ENCODE measurements at places on chromosomes 16 and 17.

- no peak for DNase-seq
These were observed 96.0 kb downstream of the NXN start for GRCh38 chr17:883586-883962.

GRCh38 chr16:49635009-49635350, 220.9 kb downstream of the ZNF423 start:
- DNase-seq = no peak

DNA sequence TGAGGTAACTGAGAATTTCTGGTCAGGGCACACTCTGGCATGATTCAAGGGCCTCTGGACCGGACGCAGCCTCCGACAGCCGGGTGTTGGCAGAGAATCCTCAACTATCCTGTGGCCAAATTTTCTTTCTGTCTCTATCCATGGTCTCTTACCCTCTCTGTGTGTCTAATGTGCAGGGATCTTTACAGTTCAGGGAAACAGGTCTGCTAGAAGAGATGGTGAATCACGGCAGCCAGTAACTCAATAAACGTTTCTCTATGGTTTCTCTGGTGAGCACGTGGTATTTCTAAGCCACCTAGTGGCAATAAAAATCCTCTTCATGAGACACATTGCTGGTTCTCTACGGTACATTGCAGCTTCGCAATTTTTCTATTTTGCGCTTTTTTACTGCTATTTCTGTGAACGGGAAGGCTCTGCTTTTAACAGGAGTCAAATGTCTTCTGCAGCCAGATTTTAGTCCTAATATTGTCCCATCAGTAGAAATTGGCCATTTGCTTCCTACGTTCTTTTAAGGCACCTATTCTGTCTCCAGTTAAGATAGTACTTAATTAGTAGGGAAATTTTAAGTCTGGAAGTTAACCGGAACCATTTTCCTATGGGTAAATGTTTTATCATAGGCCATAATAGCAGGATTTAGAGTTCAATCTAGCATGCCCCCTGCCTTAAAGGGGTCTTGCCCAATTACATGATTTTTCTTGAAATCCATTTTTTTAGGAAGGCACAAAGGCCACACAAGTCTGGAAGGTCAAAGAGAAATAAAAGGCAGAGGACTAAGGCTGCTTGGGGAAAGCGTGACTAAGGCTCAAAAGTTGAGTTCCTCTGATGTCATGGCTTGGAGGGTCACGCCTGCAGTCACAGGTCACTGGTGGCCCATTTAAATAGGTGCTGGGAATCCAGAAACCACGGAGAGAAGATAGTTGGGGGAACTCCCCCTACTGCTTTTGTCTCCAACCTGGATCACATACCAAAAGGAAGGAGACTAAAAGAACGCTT, 31.5 kb downstream of the QPRT start:
- no peak for DNase-seq

GRCh38 chr16:12111223-12111622, 134.7 kb downstream of the SNX29 start:
- DNase-seq = no peak

- no peak for DNase-seq
These were observed 38.6 kb downstream of the LITAFD start for GRCh38 chr16:8920645-8921346.

GRCh38 chr16:64983963-64984362, 137.9 kb downstream of the CDH11 start:
- no peak for DNase-seq

DNA sequence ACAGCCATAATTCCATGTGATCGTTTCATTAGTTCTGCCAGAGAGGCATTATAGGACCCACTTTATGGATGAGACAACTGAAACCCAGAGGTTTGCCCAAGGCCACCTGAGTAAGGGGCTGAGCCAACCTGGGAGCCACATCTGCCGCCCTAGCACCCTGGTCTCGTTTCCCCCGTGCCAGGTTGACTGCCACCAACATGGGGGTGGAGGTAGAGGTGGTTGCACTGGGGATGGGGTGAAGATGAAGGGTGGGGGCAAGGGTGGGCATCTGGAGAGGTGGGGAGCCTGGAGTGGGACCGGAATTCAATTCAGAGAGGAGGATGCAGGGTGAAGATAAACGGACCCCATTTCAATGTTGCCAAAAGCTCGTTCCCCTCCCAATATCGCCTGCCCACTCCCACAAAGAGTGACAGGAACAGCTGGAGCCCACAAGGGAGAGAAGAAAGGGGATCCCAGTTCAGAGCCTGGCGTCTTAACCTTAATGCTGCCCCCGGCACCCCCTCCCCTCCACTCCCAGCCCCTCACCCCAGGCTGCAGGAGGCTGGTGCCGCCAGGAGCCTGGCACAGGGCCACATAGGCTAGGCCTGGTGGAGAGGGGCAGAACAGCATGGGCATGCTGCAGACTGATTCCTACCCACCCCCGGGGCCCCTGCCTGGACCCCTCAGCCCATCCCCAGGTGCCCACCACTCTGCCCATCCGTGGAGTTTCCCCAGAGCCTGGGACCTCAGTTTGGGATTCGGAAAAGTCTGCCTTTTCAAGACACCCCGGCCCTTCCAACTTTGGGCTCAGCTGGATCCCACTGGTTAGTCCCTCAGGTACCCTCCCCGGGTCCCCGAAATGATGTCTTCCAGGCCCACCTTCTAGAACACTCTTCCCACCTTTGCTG, 29.6 kb downstream of the NGFR start:
- no peak for DNase-seq

GRCh38 chr16:26981266-26981938, 85.3 kb upstream of the C16orf82 start:
- no peak for DNase-seq

GRCh38 chr17:27993723-27994310, 48.7 kb upstream of the NLK start:
- no peak for DNase-seq

DNA sequence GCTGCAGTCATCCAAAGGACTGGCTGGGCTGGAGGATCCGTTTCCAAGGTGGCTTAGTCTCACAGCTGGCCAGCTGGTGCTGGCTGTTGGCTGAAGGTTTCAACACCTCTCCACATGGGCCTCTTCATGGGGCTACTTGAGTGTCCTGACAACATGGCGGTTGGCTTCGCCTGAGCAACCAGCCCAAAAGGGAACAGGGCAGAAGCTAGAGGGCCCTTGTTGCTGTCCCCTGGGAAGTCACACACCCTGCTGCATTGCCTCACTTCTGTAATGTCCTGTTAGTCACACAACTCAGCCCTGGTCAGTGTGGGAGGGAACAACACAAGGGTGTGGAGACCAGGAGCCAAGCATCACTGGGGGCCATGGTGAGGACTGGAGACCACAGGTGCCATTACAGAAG, 36.6 kb downstream of the C16orf78 start:
- DNase-seq = no peak

DNA sequence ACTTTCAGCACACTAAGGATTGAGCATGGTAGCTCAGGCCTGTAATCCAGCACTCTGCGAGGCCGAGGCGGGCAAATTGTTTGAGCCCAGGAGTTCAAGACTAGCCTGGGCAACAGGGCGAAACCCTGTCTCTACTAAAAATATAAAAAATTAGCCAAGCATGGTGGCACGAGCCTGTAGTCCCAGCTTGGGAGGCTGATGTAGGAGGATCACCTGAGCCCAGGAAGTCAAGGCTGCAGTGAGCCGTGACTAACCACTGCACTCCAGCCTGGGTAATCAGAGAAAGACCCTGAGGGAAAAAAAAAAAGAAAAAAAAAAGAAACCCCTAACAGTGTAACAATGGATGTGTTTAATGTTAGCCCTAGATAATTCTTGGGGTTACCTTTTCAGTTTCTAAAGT, 24.0 kb downstream of the PARN start:
- no peak for DNase-seq

DNA sequence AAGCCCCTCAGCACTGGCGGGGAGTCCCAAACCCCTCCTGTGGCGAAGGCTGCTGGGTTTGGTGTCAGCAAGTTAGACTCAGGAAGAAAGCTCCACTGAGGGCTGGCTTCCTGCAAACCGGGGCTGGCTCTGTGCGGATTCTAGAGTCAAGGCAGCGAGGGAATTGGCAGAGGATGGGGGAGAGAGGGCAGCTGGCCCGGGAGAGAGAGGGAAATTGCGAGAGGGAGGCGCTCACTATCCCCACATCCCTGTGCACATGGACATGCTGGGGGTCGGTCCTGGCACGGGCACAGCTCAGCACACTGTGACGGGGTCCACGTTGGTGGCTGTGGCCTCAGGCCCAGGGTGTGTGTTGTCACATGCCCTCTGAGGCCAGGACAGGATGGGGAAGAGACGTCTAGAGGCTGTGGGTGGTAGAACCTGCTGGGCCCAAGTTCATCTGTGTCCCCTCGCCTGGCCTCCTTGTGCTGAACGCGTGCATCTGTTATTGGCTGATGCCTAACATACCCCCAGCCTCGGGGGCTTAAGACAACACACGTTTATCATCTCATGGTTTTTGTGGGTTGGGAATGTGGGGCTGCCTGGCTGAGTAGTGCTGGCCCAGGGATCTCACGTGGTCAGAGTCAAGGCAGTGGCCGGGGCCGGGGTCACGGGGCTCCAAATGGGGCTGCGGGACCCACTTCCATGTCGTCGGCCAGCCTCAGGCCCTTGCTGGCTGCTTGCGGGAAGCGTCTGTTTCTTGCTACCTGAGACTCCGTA, 16.7 kb upstream of the JPH3 start:
- no peak for DNase-seq

- DNase-seq = no peak
These were observed 24.7 kb downstream of the NGFR start for GRCh38 chr17:49519781-49520180.

DNA sequence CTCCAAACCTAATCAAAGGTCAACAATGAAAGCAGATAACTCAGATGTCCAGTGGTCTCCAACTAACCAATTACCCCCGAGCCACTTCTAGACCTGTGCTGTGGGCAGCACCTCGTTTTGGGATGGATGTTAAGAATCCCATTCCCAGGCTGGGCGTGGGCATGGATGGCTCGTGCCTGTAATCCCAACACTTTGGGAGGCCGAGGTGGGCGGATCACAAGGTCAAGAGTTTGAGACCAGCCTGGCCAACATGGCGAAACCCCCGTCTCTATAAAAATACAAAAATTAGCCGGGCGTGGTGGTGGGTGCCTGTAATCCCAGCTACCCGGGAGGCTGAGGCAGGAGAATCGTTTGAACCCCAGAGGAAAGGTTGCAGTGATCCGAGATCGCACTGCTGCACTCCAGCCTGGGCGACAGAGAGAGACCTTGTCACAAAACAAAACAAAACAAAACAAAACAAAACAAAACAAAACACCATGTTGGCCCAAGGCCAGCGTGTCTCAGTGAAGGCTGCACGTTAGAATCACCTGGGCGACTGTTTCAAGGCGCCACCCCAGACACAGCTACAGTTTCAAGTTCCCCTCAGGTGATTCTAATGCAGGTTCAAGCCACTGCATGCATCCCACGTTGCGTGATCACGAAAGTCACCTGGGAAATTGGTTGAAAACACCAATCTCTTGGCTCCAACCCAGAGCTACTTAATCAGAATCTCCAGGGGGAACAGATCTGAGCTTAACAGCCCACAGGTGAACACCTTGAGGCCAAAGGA, 21.3 kb downstream of the COX4I1 start:
- DNase-seq = no peak

Measured in activated CD8-positive, alpha-beta memory T cell treated with anti-CD3 and anti-CD28 coated beads for 24 hours (primary cell).